ENCODE measurements at places on chromosomes 5 and 9. TPM values are rescaled to one million over a fixed set of nuclear protein-coding genes. Genes with fewer than 3 reads are reported as not detected.

- H3K36me3 ChIP-seq, result no peaks in the 10 kb centered on the region
- peak overlapping the region; percentile 88 for H3K27ac ChIP-seq
- H3K27me3 ChIP-seq, result no peaks in the 10 kb centered on the region
- DNase-seq, result peak; percentile 89
Measured at GRCh38 chr5:132496631-132497487, 6.3 kb upstream of the IRF1 start.

DNA sequence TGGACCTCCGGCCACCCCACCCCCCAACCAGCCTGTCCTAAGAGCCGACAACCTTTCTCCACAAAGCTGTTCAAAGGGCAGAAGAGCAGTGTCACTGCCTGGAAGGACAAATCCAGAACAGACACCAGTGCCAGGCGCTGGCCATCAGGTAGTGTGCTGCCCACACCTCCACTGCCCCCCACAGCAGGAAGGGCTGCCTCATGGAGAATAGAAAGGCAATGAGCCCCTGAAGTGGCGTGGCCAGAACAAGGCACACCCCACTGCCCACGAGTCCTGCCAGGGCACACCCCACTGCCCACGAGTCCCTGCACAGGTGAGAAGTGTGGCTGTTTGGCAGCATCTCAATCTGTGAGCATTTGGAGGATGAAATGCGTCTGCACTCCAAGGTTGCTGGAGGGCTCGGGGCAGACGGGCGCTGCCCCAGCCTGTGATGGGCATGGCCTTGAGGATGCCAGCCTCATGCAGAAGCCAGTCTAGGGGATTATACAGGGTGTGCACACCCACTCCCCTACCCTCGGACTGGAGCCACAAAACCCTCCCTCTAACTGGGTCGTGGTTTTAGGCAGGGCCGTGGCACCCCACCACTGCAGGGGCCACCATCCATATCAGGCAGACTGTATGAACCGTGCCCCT lies 2.3 kb upstream of the SLC9A3 start:
- H3K27me3 ChIP-seq, result no peaks in the 10 kb centered on the region
- no peaks in the 10 kb centered on the region for H3K36me3 ChIP-seq
- no peak for DNase-seq
- no peak overlapping the region for H3K4me3 ChIP-seq
- peaks cover 13% of the 10 kb centered on the region for H3K4me1 ChIP-seq

Gene TRPM3
- total RNA-seq, result 8.4 TPM

Gene SPINK7
- total RNA-seq, result not detected

Gene PCDHGC3
- total RNA-seq, result 120 TPM

Gene GBGT1
- total RNA-seq, result 8.7 TPM
